Frontal cortex (tissue), 4 donors: ENCODE measurements at places on chromosomes 7 and 10. TPM values are rescaled to one million over a fixed set of nuclear protein-coding genes. Genes with fewer than 3 reads are reported as not detected.

The NUPR2 gene
- total RNA-seq, result not detected

The OPALIN gene
- not detected for total RNA-seq

GRCh38 chr7:19112274-19113001 lies 5.0 kb downstream of the TWIST1 start:
- DNase-seq, result no peak

DNA sequence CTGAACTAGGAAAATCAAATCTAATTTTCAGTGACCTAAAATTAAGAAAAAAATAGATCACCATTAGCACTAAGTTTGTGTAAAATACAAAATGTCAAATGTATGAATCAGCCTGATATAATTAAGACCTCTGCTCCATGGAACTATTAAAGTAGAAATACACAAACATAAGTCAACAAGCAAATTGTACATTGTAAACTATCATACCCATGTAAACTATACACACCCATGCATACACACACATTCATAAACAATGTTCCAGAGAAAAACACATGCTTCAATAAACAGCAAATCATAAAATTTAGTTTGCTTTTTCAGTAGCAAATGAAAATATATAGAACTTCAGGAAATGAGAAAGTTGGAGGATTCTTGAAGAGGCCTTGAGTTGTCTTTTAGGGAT lies 199.7 kb upstream of the VSTM2A start:
- no peak for DNase-seq

DNA sequence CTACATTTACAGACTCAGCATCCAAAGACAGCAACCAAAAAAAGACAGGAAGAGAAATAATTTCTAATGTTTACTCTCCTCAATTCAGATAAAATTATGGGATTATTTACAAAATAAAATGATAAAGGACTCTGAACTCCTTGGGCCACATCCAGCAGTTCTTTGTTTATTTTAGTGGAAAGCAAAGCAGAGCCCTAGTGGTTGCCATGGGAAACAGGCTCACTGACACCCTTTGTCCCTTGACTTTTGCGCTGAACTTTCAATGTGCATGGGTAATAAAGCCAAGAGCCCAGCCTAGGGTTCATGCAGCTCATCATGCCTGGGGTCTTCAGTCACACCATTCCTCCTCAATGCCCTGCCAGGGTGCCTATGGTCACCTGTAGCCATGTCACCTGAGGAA lies 442.6 kb upstream of the IGFBP3 start:
- no peak for DNase-seq
